Skin of body (tissue), 3 donors: ENCODE measurements at places on chromosomes 6 and 20.

DNA sequence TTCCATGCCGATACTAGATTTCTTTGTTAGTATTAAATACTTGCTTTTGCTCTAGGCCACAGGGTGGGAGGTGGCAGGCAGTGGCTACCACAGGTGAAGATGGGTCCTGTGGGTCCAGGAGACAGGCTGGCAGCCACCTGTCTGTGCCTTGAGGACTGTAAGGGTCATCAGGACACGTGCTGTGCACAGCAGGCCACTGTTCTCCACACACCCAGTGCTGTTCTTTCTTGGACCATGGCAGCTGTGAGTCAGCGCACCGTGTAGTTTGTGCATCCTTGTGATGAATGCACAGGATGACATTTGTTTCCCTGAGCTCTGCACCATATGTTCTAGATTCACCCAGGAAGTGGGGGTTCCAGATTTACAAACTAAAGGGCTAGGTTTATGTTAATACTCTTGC lies 317.0 kb downstream of the ZFAND3 start:
- no peak for DNase-seq

GRCh38 chr6:47041741-47042140 lies 391 bp downstream of the ADGRF1 start:
- no peak for DNase-seq

- DNase-seq: no peak
Observed at GRCh38 chr6:157597461-157598312, 216.7 kb downstream of the ZDHHC14 start.

DNA sequence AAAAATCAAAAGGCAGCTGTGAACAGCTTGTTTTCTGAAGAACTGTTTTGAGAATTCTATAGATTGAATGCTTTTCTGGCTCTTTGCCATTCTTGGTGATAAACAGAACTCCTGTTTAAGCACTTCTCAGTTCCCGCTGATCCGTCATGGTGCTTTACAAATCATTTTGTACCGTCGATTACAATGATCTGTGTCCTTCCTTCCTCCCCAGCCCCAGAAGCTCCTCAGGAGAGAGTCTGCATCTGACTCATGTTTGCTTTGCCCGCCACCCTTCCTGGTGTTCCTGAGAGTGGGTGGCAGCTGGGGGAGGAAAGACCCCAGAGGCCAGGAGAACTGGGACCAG lies 538.6 kb upstream of the MARCKS start:
- no peak for DNase-seq

- no peak for DNase-seq
Observed at GRCh38 chr6:90689172-90689571, 102.3 kb upstream of the MAP3K7 start.

DNA sequence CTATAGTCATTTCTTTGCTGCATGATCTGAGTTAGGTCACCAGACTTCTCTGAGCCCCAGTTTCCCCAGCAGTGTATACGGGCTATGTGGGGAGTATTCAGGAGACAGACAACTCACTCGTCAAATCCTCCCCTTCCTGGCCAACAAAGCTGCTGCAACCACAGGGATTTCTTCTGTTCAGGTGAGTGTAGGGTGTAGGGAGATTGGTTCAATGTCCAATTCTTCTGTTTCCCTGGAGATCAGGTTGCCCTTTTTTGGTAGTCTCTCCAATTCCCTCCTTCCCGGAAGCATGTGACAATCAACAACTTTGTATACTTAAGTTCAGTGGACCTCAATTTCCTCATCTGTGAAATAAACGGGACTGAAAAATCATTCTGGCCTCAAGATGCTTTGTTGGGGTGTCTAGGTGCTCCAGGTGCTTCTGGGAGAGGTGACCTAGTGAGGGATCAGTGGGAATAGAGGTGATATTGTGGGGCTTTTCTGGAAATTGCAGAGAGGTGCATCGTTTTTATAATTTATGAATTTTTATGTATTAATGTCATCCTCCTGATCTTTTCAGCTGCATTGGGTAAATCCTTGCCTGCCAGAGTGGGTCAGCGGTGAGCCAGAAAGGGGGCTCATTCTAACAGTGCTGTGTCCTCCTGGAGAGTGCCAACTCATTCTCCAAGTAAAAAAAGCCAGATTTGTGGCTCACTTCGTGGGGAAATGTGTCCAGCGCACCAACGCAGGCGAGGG lies 594 bp upstream of the CDKN1A start:
- DNase-seq: no peak

- DNase-seq: no peak
Observed at GRCh38 chr6:5726976-5727718, 279.6 kb downstream of the NRN1 start.

GRCh38 chr6:31190488-31190887 lies 20.0 kb upstream of the POU5F1 start:
- DNase-seq: no peak

DNA sequence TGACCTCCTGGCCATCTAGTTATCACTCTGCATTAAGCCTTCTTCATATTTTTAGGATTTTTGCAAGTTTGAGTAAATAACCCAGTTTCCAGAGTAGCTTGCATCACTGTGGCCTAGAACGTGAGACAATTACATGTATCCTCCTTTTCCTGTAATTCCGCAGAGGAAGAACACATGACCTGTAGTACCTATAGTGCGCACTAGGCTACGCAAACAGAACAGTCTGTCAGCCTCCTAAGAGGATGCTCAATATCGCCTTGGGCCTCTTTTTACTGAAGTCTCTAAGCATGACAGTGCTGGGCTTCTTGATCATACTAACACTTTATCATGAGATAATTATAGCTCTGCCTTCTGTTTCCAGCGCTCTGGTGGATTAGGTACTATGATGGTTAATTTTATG lies 20.2 kb upstream of the NR2E1 start:
- DNase-seq: no peak
